NCI-H1694 treated with DMSO at 0.1 percent for 48 hours (cell line): ENCODE measurements at places on chromosomes 16 and 17.

- no peak for DNase-seq
These were observed 511.3 kb upstream of the HSBP1 start for GRCh38 chr16:83296505-83296904.

DNA sequence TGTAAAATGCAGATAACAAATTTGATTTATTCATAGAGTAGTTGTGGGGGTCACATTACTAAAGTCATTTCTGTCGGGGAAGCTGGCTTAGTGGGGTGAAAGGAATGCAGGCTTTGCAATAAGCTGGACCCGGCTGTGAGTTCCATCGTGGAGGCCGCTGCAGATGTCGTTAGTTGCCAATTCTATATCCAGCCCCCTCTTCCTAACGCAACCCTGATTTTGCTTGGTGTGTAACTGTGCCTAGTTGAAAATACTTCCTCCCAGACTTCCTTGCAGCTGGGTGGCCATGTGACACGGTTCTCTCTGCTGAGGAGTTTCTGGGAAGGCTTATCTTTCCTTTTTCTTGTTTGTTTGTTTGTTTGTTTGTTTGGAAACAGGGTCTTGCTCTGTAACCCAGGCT lies 4.5 kb downstream of the MFSD6L start:
- DNase-seq: no peak

DNA sequence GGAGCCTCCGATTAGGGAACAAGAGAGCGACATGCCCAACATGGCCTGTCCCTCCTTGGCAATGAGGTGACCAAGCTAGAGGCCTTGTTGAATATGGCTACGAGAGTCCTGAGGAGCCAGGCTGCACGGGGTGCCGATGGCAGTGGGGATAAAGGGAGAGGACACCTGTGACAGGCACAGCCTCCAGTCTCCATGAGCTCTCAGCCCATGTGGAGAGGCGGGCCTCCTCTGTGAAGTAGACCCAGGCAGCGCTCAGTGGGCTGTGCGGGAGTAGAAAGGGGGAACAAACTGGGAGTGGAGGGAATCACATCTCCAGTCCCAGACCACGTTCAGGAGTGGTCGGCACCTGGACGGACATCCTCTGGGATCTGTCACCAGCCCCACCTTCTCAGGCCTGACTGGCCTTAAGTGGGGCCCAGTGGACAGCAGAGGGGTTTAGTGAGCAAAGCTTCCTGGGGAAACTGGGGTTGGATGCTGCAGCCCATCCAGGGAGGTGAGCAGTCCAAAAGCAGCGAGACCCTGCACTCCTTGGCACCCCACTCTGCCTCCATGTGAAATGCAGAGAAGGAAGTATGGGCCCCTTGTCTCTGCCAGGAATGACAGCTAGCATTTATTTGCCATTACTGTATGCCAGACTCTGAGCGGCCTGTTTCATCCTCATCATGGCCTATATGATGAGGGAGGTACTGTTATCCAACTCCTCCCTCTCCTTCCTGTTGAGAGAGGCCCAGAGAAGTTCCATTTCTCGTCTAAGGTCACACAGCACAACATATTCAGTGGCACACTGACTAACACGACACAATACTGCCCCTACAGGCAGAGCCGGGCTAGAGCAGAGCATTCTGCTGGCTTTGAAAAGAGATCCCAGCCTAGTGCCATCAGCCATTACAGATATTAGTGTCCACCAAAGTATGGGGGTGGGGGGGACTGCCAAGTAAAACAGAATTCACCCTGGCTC lies 4.5 kb upstream of the TMEM92 start:
- DNase-seq: peak; percentile 76

- no peak for DNase-seq
These were observed 12.1 kb upstream of the NLRC5 start for GRCh38 chr16:56977216-56977615.

DNA sequence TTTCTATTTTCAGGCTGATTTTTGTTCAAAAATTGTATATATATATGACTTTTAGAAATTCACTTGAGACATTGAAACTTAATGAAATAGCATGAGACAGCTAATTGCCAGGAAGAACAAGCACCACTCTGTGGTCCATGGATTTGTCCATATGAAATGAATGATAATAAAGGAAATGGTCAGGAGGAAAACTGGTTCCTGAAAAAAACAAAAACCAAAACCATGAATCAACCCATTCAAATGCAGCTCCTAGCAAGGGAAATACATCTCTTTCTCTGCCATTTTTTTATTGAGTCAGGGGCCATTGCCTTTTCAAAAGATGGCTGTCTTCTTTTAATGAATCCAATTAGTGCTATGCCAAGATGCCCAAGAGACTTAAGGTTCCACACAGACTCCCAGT lies 230.7 kb downstream of the SLC39A11 start:
- no peak for DNase-seq

- no peak for DNase-seq
These were observed 3.1 kb upstream of the MIF4GD start for GRCh38 chr17:75273977-75274708.

DNA sequence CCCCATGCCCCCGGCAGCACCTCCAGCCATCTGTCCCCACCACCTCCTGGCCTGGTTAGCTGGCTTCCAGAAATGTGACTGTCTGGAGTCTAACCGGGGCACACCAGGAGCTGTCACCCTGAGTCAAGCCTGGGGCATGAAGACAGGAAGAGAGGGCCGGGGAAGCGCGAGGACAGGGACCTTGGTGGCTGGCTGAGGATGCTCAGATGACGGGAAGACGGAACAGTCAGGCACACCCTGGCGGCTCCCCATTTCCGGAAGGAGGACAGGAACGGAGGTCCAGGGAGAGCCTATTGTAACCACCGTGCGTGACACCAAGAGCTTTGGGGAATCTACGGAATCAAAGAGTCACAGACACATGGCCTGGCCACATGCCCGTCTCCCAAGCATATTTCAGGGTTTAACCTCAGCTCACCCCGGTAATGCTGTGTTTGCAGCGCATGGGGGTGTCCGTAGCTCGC lies 51.7 kb downstream of the SDK2 start:
- DNase-seq: no peak

DNA sequence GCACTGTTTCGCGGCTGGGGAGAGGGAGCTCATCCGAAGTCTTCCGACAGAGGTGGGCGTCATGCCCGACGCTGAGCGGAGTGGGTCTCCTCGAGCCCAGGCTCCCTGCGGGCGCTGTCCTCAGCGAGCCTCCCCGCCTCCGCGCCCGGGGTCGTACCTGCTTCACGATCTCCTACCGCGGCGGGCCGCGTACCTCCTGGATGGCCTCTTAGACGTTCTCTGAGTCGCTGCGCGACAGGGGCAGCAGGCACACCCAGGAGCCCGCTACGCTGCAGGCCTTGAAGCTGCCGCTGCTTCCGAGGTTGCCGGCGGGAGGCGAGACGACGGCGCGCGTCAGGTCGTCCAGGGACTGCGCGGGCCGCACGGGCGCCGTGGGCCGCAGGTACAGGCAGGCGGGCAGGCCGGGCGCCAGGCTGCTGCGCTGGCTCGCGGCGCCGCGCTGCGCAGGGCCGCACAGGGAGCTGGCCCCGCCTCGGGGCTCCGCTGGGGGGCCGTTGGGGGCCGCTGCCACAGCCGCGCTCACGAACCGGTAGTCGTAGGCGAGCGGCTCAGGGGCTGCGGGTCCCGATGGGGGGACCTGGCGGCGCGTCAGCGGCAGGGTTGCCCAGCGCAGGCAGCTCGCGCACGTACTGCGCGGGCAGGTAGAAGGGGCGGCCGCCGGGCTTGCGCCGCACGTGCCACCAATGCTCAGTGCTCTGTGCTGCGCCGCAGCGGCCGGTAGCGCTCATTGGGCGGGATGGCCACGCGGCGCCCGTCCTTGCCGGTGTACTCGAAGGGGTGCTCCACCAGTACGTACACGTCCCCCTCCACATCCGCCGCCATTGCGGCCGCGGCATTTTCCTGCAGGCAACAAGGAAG lies 116.4 kb upstream of the SMURF2 start:
- peak; percentile 48 for DNase-seq

DNA sequence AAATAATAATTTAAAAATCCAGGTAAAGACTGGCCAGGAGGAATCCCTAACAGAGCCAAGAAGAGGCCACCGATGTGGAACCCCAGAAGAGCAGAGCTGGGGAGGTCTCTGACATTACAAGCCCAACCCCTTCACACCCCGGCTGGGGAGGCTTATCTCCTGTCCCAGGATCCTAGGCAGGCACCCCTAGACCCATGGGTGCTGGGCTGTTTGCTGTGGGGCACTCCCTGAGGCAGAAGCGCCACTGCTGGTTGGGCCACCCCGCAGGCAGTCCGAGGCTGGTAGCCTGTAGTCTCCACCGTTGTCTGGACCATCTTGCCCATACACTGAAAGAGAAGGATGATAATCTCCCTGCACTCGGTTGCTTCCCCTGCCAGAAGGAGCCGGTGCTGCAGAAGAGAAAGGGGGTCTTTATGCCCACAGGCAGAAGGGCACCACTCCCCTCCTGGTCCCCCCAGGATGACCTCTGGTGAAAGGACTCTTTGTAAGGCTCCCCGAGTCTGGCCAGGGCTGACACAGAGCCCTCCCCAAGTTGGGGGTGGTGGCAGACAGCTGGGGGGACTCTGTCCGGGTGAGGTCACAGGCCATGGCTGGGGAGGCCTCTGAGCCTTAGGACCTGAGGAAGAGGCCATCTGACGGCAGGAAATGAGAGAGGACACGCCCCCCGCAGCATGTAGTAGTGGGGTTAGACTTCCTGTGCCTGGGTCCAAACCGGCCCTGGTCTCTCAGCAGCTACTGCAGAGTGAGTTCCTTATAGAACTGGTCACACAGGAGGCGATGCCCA lies 34.2 kb downstream of the CFAP20 start:
- no peak for DNase-seq

GRCh38 chr17:50218071-50218759 lies 16.8 kb upstream of the COL1A1 start:
- no peak for DNase-seq

- no peak for DNase-seq
These were observed 43.7 kb upstream of the METRNL start for GRCh38 chr17:83035722-83036121.

- no peak for DNase-seq
These were observed 21.6 kb upstream of the TRIM25 start for GRCh38 chr17:56935461-56935860.

DNA sequence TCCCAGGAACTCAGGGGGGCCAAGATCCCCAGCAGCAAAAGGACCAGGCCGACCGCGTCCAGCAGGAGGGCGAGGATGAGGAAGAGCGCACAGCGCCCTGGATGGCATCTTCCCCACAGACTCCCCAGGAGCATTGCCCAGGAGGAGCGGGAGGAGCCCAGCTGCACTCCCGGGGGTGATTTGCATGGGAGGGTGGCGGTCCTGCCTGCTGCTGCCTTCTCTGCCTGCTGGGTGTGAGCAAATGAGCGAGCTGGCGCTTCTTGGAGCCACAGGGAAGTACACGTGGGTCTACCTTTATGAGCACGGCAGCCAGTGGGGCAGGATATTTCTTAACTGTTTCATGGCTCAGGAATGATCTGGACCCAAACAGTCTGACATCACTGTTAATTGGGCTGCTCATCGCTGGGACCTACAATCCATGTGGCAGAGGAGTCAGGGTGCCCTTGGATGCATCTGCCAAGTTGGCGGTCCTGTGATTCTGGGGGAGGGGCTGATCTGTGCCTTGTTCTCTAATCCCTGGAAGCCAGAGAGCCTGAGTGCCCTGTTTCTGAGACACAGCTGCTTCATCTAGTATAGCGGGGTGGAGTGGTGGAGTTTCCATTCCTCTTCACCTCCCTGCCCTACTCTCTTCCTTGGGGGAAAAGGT lies at the start of gene TMEM238L:
TMEM238L (minus strand) TSS at position 270 of the 646 bp plus-strand sequence; CDS start at position 134, 136 bp downstream.
- no peak for DNase-seq

GRCh38 chr17:53626286-53626685 lies 196.4 kb upstream of the KIF2B start:
- no peak for DNase-seq

- no peak for DNase-seq
These were observed 5.1 kb upstream of the CAPNS2 start for GRCh38 chr16:55561319-55561848.

GRCh38 chr17:47200325-47200664 lies 8.9 kb upstream of the MYL4 start:
- no peak for DNase-seq

DNA sequence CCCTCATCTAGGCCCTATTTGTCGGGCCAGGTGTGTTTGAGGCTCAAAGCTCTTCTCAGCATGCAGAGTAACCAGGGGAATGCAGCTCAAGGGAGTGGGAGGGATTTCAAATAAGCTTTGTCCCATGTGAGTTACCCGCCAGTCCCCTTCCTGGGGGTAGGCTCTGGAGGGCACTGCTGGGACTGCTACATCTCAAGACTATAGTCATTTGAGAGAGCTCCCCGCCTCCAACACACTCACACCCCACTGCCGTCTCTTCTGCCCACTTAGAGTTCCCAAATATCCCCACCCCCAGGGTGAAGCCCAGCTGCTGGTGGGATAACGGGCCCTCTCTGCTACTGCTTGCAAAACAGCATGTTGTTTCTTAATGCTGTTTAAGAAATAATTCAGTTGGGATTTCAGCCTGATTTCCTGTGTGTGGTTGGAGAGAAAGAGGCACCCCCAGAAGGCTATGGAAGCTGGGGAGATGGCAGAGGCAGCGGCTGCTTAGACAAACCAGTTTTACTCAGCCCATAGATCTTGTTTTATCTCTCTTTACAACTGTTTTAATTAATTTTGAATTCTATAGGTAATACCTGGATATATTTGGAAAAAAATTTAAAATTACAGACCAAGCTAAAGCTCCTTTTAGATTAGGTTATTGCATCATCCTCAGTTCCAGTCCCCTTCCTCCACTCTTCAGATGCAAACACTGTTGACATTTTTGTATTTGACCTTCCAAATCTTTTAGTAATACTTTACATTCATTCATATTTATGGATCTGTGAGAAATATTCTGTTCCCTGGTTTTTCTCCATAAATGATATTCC lies 4.1 kb upstream of the MPO start:
- no peak for DNase-seq

DNA sequence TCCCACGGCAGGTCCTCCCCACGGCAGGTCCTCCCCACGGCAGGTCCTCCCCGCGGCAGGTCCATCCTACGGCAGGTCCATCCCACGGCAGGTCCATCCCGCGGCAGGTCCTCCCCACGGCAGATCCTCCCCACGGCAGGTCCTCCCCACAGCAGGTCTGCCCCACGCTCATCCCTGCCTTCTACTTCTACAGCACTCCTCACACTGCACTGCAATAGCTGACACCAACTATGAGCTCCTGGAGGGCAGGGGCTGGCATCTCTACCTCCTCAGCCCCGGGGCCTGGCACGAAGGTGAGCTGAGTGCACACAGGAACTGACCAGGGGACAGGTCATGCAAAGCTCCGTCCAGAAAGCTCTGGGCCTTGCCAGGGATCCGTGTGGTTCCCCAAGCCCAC lies 45.3 kb downstream of the RPH3AL start:
- DNase-seq: no peak
